ENCODE measurements at places on chromosomes 4 and X.

DNA sequence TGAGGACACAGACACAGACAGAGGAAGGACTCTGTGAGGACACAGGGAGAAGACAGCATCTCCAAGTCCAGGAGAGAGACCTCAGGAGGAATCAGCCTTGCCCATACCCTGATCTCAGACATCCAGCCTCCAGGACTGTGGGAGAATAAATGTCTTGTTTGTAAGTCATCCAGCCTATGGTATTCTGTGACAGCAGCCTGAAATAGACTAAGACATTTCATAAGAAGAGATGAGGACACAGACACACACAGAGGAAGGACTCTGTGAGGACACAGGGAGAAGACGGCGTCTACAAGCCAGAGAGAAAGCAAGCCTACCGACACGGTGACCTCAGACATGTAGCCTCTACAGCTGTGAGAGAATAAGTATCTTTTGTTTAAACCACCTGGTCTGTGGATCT, 112.1 kb downstream of the DHRSX start:
- DNase-seq, result no peak

- no peak for DNase-seq
Observed at GRCh38 chr4:7805533-7806337, 133.9 kb downstream of the AFAP1 start.

DNA sequence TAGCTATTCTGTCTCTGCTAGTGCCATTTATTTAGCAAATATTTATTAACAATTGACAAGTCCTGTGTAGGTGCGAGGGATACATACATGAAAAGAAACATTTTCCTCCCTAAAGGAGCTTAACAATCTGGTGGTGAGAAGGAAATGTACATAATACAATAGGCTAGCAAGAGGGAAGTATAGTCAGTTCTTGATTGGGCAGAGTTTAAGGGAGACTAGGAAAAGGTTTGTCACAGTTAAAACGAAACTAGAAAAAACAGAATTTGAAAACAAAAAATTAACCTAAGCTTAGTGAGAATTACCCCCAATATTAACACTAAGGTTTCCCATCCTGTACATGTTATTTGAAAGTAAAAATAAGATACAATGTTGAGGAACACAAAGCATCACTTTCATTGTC, 8.6 kb upstream of the MAML3 start:
- DNase-seq, result no peak

- no peak for DNase-seq
Observed at GRCh38 chrX:86369847-86370630, 221.8 kb downstream of the DACH2 start.

DNA sequence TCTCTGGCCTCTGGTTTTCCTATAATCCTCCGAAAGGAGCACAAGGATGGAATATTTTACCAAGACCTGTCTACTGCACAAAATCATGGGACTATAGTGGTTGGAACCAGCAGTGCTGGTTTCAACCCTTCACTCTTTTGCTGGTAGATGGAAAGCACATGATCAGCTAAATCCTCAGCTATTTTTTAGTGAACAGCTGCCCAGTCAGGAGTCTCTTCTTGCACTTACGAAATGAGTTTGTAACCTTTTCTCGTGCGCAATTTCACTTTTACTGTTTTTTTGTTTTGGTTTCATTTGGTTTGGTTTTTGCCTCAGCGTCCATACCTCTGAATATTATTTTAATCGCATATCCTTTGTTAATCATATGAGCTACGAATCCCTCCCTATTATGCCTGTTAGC, 418.5 kb upstream of the CPEB2 start:
- DNase-seq, result no peak

Data from GM20000 (cell line).